CD4-positive, alpha-beta T cell treated with Interleukin-4 for 4 hours (primary cell): ENCODE measurements at places on chromosomes 4 and X.

GRCh38 chr4:1291091-1291490 is 1.4 kb downstream of the MAEA start:
- no peak for DNase-seq

DNA sequence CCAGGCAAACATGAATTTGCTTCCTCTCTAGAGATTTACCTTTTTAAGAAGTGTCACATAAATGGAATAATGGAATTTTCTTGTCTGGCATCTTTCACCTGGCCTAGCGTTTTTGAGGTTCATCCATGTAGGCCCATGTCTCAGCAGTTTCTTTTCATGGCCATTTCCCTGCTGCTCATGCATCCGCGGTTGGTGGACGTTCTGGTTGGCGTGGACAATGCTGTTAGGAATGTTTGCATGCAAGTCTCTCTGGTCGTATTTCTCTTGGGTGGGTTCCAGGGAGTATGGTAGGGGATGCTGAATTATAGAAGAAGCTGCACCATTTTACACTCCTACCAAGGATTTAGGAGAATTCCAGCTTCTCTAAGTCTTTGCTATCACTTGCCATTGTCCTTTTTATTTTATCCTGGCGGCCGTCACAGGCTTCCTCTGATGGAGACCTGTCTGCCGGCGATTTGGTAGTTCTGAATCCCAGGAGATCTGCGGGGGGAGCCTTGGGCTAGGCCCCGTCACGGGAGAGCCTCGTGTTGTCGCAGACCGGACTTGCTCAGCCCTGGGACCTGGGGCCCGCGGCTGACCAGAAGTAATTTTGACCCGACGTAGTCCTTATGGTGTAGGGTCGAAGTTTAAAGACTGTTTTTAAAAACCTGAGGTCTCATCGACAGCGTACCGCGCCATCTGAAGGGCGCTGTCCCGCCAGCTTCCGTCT is 56.9 kb upstream of the TADA2B start:
- DNase-seq, result no peak

- no peak for DNase-seq
Measured at GRCh38 chr4:141962486-141962885, 326.1 kb downstream of the IL15 start.

DNA sequence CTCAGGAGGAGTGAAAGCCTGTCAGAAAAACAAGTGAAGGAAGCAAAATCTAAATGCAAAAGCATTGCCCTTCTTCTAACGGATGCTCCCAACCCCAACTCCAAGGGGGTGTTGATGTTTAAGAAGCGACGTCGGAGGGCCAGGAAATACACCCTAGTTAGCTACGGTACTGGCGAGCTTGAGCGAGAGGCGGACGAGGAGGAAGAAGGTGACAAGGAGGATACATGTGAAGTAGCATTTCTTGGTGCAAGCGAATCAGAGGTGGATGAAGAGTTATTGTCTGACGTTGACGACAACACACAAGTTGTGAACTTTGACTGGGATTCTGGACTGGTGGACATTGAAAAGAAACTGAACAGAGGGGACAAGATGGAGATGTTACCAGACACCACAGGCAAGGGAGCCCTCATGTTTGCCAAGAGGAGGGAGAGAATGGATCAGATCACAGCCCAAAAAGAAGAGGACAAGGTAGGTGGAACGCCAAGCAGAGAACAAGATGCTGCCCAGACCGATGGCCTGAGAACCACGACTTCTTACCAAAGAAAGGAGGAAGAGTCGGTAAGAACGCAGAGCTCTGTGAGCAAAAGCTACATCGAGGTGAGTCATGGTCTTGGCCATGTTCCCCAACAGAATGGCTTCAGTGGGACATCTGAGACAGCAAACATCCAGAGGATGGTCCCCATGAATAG is 105.6 kb upstream of the MYOZ2 start:
- DNase-seq, result no peak

DNA sequence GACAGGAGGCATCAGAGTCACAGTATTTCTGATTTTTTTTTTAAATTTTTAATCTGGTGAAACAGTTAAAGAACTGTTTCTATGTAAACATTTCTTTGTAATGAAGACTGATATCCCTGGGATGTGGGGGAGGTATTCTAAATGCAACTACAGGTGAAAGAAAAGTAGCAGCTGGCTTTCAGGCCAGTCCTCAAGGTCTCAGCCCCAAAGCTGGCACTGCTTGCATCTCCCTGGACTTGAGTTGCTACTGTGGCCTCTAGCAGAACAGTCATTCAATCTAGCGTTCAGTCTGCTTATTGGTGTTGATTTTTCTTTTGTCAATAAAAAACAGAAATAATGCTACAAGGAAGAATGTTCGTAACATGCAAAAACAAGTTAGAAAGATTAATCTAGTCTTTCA is 4.9 kb downstream of the MBNL3 start:
- DNase-seq, result no peak

- DNase-seq, result no peak
Measured at GRCh38 chr4:22485737-22486136, 30.1 kb downstream of the ADGRA3 start.

- no peak for DNase-seq
Measured at GRCh38 chrX:68369559-68369958, 63.7 kb downstream of the OPHN1 start.

- no peak for DNase-seq
Measured at GRCh38 chr4:90403781-90404180, 276.6 kb downstream of the CCSER1 start.

DNA sequence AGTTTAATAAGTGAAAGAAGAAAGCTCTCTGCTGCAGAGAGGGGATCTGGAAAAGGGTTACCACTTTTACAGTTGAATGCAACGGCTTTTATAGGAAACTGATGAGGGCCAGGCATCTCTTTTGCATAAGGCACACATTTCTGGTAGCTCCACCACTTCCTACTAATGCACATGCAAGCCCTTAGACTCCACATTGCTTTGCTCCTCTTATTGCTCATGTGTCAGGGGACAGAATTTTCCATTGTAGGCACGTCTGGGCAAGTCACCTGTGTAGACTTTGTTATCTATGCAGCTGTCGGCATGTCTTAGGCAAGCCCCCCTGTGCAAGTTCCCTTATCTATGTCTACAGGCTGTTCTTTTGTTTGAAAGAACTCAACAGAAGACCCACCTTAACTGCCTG is 294.6 kb upstream of the STS start:
- DNase-seq, result no peak

- DNase-seq, result no peak
Measured at GRCh38 chr4:152513078-152513477, 22.8 kb downstream of the FBXW7 start.

GRCh38 chrX:17758382-17758781 is 21.1 kb downstream of the SCML1 start:
- no peak for DNase-seq

DNA sequence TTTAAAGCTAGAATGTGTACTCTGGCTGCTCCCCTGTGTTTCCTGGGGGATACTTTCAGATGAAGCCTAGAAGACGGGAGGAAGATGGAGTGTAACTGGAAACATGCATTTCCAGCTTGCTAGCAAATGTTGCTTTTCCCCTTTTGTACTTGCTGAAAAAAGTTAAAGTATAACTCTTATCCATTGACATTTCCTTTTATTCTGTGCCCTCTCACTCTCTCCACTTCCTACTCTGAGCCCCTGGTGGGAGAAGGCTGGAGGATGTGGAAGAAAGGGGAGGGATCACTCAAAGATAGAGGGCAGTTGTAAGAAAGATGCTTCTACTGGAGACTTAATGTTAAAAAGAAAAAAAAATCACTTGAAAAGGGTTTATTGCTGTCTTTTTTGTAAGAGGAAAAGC is 396.5 kb downstream of the DTHD1 start:
- DNase-seq, result no peak

- no peak for DNase-seq
Measured at GRCh38 chrX:1385253-1386223, 6.4 kb downstream of the SLC25A6 start.

- no peak for DNase-seq
Measured at GRCh38 chr4:7635445-7636239, 200.9 kb upstream of the PSAPL1 start.

DNA sequence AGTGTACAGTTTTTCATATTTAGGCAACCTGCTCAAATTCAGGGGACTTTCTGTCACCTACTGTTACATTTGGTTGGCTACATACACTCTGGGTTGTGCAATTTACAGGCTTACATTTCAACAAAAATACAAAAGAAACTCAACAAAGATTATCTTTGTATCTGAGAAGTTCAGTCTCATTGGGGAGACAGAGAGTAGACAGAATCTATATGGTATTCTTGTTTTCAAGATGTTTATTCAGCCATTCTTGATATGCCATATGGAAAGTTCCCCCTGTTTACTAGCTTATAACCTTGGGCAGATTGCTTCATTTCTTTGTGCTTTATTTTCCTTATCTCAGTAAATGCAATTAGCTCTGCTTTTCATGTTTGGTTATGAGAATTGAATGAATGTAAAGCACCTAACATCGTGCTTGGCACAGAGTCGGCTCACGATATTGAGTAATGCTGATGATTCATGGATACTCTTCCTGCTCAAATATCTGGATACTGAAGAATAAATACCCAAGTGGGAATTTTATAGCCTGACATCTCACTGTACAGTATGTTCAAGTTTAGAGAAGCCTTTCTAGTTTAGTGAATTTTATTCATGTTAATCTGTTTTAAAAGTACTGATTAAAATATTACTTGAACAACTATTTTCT is 96.5 kb upstream of the PACRGL start:
- no peak for DNase-seq

GRCh38 chr4:101020956-101021355 is 326.4 kb downstream of the PPP3CA start:
- peak; percentile 83 for DNase-seq

DNA sequence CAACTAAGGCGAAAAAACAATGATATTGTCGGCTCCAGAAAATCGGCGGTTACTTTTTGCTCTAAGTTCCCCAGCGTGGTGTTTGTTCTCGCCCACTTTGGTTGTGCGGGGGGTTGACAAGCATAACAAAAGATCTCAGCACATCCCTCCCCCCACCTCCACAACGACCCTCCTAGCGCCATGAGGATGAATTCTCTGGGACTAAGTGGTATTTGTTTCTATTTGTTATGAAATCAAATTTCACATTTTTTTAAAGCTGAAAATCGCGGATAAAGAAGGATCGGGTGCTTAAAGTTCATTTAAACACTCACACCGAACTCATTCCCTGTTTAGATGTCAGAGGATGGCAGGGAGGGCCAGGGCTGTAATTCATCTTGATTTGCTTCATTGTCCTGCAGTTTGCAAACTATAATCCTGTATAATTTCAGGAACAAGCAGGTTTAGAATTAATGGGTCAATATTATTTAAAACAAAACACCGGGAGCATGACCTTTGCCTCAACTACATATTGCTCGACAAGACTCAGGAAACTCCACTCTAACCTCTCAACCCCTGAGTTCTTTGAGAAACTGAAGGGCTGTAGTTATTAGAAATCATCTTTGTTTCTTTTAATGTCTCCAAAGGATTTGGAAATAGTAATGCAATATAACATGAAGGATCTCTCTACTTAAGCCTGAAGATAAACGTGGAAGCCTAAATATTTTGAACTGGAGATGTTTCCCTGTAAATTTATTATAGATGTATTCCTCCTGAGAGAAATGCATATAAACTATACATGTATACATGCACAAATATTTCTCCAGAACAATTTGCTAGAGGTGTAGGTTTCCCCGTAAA is 6.4 kb downstream of the PITX2 start:
- no peak for DNase-seq

DNA sequence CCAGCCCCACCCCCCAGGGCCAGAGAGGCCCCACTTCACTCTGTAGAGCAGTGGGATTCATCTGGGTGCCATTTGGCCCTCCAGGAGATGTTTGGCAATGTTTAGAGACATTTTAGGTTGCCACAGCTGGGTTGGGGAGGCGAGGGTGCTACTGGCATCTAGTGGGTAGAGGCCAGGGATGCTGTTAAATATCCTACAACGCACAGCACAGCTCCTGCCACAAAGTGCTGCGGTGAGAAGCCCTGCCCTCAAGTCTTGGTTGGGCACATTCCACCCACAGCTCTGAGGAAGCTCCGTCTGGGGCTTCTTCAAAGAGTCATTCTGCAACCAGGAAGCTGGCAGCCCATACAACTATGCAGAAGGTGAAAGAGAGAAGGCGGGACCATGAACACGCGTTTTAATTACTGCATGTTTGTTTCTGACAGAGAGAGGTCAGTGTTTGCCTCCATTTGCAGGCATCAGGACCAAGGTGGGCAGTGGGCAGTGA is 48.1 kb upstream of the FAM9C start:
- DNase-seq, result peak; percentile 95

DNA sequence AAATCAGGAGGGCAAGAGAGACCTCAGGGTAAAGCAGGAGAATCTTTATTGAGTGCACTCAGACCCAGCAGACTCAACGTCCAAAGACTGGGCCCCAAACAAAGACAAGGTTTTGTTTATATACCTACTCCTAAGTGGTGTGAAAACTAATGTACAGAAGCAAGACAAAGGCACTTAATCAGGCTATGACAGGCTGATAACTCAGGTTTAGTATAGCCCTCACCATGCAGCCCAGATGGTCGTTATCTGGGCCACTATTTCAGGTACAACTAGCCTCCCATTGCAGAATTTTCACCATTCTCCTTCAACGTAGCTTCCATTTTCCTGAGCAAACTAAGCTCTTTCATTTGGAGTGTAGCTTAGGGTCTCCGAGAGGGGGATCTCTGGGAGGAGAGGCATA is 36.9 kb downstream of the SULT1E1 start:
- no peak for DNase-seq

DNA sequence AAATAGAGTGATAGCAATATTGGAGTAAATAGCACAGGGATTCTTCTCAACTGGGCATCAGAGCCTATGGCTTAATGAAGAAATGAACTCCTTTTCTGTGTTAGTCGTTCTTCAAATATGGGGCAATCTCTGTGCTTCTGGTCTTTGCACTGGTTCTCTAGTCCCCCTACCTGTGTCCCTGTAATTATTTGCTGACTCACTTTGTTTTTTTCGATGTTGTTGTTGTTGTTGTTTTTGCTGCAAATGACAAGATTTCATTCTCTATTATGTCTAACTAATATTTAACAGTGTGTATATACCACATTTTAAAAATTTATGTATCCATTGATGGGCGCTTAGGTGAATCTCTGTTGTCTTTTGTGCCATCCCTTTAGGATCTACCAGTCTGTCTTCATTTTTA is 2137.8 kb upstream of the TENM3 start:
- no peak for DNase-seq

GRCh38 chr4:51960486-51960885 is 59.7 kb downstream of the LRRC66 start:
- no peak for DNase-seq

GRCh38 chrX:129565046-129565650 is 25.1 kb downstream of the OCRL start:
- DNase-seq, result no peak

DNA sequence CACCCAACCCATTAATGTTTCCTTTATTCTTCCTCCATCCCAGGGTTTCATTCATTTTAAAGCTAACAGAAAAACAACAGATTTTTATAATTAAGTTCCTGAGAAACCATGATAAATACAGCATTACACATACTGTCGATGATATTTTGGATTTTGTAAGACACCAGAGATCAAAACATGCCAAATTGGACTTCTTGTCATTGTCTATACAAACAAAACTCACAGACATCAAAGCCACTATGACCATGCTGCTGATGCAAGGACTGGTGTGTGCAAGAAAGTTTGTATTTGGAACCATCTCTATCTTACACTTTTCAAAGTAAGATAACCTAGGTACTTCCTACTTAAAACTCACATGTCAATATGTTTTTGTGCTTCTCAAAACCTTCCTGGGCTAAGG is 294.0 kb upstream of the UGT8 start:
- no peak for DNase-seq
